ENCODE measurements at places on chromosomes 1 and 21.

DNA sequence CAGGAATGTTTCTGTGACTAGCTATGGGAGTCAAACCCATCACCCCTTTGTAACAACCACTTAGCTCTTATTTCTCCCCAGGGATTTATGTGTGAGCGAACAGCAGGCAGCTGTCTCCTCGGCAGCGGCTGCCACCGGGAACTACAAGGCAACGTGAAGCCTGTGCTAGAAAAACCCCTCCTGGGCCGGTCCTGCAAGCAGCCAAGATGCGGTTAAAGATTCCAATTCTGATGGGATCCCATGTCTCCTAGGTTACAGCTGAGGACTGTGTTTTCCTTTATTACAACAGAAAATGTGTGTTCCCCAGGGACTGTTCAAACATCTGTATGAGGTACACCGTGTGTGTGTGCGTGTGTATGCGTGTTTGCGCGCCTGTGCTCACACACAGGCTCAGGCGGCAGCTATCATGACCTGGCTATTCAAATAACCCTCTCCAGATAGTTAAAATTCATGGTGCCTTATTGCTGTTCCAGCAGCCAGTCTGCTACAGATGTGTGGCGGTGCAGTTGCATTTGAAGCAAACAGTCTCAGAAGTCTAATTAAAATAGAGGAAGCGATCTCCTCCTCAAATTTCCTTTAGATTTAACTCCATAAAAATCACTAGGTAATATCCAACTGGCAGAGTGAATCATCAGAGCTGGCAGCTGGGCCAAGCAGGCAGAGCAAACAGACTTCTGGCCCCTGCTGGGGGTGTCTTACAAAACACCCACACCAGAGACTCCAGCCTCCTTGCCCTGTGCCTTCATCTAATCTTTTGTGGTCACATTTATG, 68.0 kb downstream of the LMX1A start:
- no peak for DNase-seq

GRCh38 chr21:32413015-32413504, 554 bp downstream of the EVA1C start:
- no peak for DNase-seq

DNA sequence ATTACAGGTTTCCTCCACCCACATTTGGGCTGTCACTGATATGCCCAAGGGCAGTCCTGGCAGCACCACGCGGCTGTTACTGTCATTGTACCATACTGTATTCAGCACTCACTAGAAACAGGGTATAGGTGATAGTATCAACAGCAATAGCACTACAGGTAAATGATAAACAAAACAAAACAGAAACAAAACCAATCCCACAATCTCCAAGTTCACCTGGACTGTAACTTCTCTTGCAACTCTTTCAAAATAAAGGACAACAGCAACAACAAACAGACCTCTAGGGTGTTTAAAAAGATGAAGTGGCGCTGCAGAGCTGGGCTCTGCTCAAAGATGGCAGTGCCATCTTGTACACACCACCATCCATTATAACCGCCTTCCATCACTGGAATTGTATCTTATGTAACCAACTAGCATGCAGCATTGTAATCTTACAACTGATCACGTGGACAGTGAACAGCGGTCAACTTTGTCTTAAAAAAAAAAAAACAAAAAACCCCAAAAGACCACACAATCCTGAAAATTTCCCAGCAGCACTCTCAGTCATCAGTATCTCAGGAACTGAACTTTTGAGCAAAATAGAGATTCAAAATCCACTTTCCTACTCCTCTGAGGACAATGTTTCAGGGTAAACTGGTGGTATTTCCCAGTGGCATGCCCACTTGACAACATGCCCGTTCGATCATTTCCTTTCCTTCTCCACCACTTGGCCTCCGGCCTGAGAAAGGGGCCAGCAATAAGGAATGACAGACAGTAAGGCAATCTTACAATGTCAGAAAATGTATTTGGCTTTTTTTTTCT, 3.8 kb downstream of the IRF2BP2 start:
- DNase-seq, result no peak

- DNase-seq, result no peak
These were observed 14.1 kb upstream of the TIAM1 start for GRCh38 chr21:31358158-31358557.

- DNase-seq, result no peak
These were observed 22.9 kb downstream of the SAMSN1 start for GRCh38 chr21:14523234-14523633.

GRCh38 chr1:108706643-108707042, 6.1 kb upstream of the FNDC7 start:
- DNase-seq, result no peak

DNA sequence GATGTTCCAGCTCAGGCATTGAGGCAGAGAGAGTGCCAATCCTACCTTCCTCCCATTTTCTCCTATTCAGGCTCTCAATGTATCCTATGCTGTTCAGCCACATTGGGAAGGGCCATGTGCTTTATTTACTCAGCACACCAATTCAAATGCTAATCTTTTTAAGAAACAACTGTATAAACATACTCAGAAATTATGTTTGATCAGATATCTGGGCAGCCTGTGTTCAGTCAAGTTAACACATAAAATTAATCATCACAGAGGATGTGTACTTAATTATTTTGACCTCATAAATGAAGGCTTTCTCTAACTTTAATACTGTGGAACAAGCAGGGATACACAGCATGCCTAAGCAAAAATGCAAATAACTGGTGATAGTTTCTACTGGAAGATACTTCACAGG, 149.8 kb downstream of the NCAM2 start:
- DNase-seq, result no peak

GRCh38 chr1:166843769-166844596, 4.7 kb downstream of the POGK start:
- no peak for DNase-seq

GRCh38 chr1:203177470-203178039, 1.9 kb upstream of the MYBPH start:
- DNase-seq, result no peak

GRCh38 chr1:235739631-235740030, 90.0 kb upstream of the GNG4 start:
- DNase-seq, result no peak

GRCh38 chr1:60895252-60895651, 187.1 kb upstream of the NFIA start:
- DNase-seq, result no peak

DNA sequence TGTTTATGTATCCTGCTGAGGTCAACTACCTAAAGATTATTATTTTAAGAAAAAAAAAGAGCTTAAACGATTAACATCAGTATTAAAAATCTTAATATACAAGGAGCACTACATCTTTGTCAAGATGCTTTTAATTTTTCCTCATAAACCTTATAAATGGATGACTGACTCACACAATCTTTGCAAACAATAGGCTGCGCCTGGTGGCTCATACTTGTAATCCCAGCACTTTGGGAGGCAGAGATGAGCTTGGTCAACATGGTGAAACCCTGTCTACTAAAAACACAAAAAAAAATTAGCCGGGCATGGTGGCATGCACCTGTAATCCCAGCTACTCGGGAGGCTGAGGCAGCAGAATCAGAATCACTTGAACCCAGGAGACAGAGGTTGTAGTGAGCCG, 1.7 kb downstream of the KHDC4 start:
- no peak for DNase-seq

DNA sequence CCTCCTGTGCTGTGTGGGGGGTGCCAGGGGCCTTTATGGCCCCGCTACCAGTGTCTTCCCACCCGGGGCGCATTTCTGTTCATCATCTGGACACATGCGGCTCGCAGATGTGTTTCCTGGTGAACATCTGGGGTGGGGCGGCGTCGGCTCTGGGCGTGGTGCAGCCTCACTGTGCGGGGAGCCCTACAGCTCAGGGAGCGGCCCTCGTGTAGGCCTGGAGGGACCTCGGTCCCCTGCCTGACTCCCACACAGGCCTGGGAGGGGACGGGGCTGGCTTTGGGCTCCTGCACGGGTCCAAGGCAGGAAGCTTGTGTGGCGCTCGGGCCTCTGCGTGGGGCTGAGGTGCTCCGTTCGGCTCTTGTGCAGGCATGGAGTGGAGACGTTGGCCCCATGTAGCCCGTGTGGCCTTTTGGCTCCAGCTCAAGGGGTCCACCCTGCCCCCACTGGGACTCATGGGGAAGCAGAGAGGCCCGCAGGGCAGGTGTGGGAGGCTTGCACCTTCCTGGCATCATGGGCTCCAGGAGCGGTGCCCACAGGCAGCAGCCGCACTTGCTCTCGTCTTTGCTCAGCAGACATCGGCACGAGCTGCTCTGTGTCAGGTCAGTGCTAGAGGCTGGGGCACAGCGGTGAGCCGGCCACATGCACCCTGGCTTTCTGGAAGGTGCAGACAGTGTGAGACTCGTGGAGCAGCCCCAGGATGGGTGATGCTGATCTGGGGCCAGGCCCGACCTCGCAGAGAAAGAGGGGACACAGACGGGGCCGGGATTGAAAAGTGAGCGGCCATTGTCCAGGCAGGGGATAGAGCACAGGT, 90.1 kb upstream of the ACTRT2 start:
- DNase-seq, result no peak

DNA sequence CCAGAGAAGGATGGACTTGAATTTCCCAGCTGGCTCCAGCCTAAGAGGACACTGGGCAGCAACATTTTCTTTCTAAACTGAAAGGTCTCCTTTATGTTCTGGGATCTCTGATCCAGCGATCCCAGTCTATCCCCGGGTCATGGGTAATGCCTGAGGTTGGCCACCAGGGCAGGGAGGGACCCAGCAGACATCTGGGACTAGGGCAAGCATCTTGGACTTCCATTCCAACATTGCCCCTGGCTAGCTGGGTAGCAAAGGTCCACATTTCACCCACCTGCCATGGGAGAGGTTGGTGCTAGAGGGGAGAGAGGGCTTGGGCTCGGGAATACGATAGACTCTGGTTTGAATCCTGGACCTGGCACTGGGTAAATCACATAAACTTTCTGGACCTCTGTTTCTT, 84.6 kb downstream of the LRRN2 start:
- DNase-seq, result no peak

GRCh38 chr1:92307980-92308379, 9.1 kb downstream of the RPAP2 start:
- no peak for DNase-seq

DNA sequence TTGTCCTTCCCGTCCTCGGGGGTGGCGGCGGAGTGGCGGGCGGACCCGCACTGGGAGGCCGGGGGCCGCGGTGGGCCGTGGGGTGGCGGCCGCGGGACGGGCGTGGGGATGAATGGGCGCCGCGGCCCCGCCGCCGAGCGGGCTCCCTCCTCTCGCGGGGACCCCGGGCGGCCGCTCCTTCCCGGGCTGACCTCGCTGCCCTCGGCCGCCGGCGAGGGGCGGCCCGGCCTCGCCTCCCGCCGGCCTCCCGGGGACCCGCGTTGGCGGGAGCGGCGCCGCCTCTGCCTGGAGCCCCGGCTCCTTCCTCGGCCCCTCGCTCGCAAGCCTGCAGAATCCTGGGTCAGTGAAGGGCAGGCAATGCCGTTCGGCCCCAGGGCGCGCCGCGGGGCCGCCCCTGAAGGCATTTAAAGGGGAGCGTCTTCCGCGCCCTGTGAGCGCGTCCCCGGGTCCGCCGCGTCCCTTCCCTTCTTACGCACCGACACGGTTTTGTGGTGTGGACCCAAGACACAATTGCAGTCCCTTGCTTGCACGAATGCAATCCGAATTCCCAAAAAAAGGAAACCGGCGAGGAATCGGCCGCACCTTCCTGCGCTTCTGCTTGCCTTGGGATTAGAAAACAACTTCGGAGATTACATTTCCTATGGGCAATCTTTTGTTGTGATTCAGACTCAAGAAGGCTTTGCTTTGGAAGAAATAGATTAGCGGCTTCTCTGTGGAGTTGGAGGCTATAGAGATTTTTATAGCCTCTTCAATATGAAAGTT, 776 bp downstream of the ITSN1 start:
- DNase-seq, result no peak

DNA sequence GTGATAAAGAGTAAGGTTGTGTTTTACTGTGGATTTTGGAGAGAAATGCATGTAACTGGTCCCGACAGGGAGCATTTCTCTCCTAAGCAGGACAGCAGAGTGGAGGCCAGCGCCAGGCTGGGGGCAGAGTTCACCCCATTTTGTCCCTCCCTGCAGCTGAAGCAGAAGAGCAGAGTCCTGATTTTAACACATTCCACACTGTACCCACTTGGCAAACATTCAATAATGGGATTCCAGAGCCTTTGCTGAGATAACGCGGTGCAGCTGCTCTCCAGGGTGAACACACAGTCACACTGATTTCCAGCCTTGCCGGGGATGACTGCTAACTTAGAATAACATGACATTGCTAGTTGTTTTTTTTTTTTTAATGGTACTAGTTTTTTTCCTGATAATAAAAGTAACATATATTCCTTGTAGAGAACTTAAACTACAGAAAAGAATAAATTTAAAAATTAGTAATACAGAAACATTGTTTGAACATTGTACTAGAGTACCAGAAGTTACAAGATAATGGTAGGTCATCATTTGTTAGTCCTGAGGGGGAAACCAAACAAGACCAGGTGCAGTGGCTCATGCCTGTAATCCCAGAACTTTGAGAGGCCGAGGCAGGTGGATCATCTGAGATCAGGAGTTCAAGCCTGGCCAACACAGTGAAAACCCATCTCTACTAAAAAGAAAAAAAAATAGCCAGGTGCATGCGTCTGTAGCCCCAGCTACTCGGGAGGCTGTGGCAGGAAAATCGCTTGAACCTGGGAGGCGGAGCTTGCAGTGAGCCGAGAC, 77.2 kb downstream of the SCCPDH start:
- DNase-seq, result no peak

- no peak for DNase-seq
These were observed 27.5 kb downstream of the TBX15 start for GRCh38 chr1:118960567-118961136.

DNA sequence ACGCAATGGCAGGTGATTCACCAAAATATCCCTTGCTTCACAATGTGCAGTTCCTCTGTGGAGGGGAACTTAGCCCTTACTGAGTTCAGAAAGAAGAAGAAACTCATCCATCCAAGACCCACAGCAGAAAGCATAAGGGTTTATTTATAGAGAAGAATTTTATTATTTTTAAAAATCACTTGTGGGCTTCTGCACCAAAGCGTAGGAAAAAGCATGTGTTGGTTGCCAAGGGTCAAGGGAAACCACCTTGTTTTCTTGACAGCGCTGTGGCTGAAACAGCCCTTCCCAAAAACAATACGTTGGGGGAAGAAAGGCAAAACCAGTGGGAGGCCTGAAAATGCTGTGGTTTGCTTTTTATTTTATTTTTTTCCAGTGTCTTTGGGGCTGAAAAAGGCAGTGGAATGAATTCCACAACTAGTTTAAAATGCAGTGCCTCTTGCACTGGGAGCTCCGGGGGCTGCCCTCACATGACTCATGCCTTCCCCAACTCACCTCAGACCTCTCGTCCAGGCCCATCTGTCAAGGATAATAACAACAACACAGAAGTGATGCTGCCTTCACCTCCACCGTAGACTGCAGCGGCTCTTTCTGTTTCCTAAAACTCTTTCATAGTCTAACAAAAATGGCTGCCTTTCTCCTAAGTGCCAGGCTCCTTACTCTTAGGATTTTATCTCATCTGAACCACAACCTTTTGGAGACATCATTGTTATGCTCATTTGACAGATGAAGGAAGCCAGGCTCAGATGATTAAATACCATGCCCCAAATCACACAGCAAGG, 224.2 kb upstream of the JUN start:
- DNase-seq, result no peak

DNA sequence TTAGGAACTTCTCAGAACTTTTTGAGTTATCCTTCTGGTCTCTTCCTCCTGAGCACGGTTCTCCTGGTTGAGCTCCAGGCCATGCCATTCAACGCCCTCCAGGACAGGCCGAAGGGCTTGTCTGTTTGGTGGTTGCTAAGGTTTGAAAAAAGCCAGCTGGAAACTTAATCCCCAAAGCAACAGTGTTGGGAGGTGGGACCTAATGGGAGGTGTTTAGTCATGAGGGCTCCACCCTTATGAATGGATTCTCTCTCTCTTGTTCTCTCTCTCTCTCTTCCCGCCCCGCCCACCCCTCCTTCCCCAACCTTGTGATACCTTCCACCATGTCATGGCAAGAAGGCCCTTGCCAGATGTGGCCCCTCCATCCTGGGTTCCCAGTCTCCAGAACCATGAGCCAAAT, 829 bp downstream of the KCNE1 start:
- DNase-seq, result no peak

Measured in urinary bladder (tissue), 4 donors.